ENCODE measurements at places on chromosomes 4 and X. TPM values are rescaled to one million over a fixed set of nuclear protein-coding genes. Genes with fewer than 3 reads are reported as not detected.

DNA sequence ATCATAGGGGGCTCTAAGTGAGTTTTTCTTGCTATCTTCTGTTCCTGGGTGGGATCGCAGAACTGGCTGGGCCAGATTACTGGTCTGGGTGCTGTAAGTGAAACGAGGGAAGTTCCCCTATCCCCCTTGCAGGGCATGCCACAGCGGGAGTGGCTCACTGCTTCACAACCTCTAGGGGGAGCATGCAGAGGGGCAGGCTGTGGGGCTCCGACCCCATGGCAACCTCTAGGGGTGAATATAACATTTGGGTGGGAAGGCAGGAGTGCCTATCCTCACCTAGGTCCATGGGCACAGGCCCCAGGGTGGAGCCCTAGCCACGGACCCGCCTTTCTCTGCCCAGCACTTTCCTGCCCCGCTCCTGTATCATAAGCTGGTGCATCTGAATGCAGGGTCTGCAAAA is 1.7 kb upstream of the RRAGB start:
- no peak for DNase-seq

DNA sequence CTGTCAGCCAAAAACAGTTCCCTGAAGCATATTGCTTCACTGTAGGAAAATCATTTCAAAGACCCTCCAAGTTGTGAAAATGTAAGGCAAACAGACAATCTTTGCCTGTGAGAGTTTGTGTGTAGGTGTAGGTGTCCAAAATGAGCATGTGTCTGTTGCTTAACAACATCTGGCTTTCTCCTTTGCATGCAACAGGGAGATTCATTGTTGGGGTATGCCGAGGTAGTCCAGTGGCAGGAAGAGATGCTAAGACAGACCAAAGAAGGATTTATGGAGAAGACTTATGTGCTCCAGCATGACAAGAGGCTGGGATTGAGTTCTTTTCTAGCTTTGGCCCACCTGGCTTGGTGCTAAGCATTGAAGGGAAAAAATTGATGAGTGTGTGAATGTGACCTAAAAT is 29.8 kb upstream of the SMAD1 start:
- DNase-seq = no peak

DNA sequence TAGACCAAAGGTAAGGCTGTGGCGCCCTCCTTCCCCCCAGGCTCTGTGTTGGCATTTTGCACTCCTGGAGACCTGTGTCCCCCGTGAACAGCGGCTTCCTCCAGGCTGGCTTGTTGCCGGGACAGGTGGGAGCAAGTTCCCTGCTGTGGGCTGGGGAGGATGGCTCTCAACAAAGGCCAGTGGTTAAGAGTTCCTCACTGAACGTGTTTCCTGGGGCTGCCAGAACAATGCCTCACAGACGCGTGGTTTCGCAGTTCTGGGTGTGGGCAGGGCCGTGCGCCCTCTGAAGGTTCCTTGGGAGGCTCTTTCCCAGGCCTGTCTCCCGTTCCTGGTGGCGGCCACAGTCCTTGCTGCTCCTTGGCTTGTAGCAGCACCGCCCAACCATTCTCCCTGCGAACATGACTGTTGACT is 33.4 kb downstream of the NELFA start:
- no peak for DNase-seq

DNA sequence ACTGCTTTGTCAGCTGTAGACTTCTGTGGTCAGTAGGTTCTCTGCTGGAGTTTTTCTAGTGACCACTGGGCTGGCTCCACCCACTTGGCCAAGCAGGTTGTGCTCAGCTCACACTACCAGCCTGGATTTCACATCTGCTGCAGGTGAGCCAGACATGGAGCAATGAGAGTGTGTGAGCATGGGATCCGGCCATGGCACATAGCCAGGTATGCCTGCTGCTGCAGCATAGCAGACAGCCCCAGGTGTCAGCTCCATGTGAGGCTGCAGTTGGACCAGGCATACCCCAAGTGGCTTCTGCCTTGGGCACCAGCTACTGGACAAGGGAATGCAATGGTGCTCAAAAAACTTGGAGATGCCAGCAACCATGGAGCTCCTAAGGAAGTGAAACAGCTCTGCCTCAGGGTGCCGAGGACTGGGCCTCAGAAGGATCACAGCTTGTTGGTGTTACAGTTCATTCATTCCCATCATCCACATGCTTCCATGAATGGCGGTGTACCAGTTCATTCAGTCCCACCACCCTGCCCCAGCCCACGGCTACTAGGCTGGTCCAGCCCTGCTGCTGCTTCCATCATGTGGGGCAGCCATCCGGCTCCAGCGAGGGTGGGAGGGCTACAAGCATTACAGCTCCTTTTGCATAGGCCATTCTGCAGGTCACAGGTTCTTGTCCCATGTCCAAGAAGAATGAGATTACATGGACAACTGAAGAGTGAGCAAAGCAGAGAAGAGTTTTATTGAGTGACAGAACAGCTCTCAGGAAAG is 389.1 kb upstream of the PCDH7 start:
- DNase-seq = no peak

DNA sequence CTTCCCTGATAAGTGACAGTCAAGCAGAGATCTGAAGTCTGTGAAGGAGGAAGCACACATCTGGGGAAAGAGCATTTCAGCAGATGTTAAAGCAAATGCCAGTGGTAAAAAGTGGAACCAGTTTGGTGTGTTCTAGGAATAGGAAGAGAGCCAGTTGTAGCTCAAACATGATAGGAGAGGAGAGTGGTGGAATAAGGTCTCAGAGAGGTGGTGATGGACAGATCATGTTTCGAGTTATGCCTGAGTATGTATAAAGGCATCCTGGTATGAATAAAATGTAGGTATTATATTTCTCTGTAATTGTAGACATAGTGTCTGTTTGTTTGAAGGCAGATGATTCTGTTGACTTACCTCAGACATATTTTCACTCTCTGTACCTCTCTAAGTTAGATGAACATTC is 89.1 kb downstream of the LARP7 start:
- DNase-seq = no peak

GRCh38 chr4:86720508-86721068 is 126.5 kb downstream of the PTPN13 start:
- no peak for DNase-seq

DNA sequence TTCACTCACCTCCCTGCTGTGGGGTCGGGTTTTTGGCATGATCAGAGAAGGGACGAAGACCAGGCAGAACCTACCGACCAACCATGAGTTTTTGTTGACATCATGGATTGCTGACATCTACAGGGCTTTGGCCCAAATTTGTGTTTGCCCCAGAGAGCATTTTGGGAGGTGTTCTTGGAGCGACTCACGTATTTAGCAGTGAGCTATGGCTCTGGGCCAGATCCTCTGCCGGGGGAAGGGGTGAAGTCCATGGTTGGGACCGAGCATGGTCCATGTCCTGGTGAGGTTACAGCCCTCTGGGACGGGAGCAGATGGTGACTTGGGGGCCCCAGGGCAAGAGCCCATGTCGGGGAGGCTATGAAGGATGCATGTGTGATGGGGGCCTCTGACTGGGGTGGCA is 17.4 kb downstream of the SORCS2 start:
- DNase-seq = no peak

Gene CXXC4
- 9.4 TPM for polyA plus RNA-seq

DNA sequence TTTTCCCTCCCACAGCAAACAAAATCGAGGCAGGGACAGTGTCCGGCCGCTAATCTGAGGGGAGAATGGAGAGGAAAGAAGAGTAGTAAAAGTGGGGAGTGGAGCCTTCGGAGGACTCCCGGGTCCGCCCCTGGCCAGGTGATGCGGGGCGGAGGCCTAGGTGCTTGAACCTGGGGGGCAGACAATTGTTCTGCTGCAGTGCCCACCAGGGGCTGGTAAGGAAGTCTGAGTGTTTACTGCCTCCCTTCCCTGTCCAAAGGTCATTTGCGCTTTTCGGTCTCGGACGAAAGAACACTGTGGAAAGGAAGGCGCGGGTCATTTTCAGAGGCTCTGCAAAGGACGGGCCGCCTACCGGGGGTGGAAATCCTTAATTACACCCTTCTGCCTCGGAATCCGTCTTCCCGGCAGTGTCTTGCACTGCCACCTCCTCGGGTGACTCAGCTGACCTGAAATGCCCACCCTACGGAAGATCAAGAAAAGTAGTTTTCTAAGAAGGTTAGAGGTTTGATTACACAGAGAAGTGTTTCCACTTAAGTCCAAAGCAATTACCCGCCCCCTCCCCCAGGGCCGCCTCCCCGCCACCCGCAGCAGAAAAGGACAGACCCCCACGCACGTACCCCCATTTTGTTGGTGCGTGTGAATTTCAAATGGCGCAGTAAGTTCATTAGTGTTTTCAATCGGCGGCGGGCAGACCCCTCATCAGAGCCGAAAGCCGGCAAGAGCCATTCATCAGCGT is 99.9 kb upstream of the TENM3 start:
- DNase-seq = peak; percentile 43

Gene TENM3
- polyA plus RNA-seq = 17.4 TPM

- no peak for DNase-seq
These were observed 75.1 kb downstream of the MXRA5 start for GRCh38 chrX:3271183-3271833.

- no peak for DNase-seq
These were observed at the start of gene EPGN for GRCh38 chr4:74308215-74308614. Gene EPGN (plus strand): TSS chr4:74308470. CDS start chr4:74308534, 64 bp downstream.

GRCh38 chrX:44693255-44693654 is 150.6 kb upstream of the DUSP21 start:
- DNase-seq = no peak

Gene IDUA
- 17.2 TPM for polyA plus RNA-seq

Gene PAGE2B
- polyA plus RNA-seq = not detected

Gene GPAT3
- 24.5 TPM for polyA plus RNA-seq

DNA sequence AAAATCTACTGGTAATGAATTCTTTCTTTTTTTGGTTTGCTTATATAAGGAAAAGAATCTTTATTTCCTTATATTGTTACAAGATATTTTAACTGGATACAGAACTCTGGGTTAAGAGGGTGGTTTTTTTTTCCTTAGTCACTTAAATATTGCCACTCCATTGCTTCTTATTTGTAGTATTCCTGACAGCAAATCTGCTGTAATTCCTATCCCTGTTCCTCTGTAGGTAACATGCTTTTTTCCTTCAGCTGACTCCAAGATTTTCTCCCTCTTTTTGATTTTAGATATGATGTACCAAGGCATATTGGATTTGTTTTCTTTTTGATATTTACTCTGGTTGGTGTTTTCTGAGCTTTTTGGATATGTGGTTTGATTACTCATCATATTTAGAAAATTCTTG is 278.6 kb downstream of the EVC2 start:
- DNase-seq = no peak

GRCh38 chr4:98468709-98469108 is 189.7 kb downstream of the TSPAN5 start:
- no peak for DNase-seq

DNA sequence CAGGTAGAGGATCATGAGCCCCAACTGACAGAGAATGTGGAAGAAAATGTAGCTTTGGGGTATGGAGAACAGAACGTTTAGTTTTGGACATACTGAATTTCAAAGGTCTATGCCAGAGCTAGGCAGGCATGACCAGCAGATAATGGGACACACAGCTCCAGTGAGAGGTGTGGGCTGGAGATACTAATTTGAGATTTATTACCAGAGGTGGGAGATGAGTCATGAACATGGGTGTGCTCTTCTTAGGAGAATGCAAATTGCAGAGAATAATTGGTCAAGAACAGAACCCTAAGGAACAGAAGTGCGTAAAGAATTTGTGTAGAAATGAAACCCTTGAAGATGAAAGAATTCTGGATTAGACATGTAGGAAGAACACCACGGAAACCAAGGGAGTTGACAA is 125.2 kb downstream of the PACRGL start:
- DNase-seq = no peak

Gene GABRE
- polyA plus RNA-seq = 7.4 TPM

DNA sequence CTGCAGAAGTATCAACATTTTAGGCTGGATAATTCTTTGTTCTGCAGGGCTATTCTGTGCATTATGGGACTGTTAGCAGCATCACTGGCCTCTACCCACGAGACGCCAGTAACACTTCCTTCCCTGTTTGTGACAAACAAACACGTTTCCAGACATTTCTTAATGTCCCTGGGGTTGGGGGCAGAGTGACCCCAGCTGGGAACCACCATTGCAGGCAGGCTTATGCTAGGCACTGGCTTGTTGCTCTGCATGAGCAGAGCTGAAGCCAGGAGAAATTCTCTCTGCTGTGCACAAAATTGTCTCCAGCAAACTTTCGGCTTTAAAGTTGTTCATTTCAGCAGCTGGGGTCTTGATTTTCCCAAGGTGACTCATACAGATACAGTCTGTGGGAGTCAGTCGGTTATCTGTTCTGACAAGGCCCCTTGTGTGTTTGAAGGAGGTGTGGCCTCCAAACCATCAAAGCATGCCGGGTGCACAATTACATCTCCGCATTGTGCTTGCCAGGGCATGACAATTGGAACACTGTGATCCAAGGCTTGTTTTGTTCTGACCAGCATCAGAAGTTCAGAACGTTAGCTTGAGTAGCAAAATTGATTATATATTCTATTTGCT is 156.4 kb upstream of the BOD1L1 start:
- DNase-seq = peak; percentile 16

Gene PLA2G12A
- 34.1 TPM for polyA plus RNA-seq

GRCh38 chr4:84855774-84856173 is 110.7 kb downstream of the WDFY3 start:
- DNase-seq = no peak

DNA sequence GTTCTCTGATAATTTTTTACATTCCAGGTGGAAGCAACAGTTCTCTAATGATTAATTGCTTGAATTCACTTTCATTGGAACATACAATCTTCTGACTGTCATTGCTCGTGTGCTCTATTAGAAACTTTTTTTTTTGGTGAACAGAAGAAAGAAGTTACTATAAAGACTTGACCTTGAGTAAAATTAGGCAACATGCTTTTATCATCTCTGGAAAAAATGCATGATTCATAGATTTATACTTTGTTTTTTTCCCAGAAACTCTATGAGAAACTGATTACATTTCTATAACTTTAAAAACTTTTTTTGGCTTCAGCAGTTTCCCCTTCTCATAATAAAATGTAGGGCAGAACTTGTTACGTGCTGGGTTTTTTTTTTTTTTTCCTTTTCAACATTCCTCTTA is 167.6 kb downstream of the ARHGAP10 start:
- DNase-seq = no peak

DNA sequence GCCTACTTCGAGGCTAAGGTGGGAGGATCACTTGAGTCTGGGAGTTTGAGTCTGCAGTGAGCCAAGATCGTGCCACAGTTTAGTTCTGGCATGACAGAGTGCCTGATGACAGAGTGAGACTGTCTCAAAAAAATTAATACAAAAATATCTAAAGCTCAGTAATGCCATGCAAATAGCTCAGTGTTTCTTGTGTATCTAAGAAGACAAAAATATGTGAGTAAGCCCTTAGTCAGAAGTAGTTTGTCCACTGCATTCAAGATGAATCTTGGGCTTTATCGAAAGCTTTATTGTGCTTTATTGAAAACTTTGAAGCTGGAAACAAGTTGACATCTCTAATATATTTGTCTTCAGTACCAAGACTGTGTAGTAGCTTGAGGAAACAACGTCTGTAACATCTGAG is 115.9 kb downstream of the GPAT3 start:
- DNase-seq = no peak

Gene UGT2A1
- 19.4 TPM for polyA plus RNA-seq

GRCh38 chrX:155054255-155054654 is 16.7 kb downstream of the CMC4 start:
- DNase-seq = no peak

Gene PRR32
- polyA plus RNA-seq = not detected

Data from renal pelvis (tissue), 12 donors.